Activated B cell treated with CpG ODN at 0.5 μM for 24 hours (primary cell): ENCODE measurements at places on chromosomes 4 and X. TPM values are rescaled to one million over a fixed set of nuclear protein-coding genes. Genes with fewer than 3 reads are reported as not detected.

- DNase-seq = peak; percentile 22
Measured at GRCh38 chr4:48963042-48963679, 22.9 kb upstream of the CWH43 start.

Gene USP17L27
- total RNA-seq = not detected in 2 replicates

GRCh38 chr4:183924362-183925044 is 19.4 kb downstream of the STOX2 start:
- no peak for DNase-seq

Gene SEC31A
- 154 and 172 TPM in 2 replicates for total RNA-seq

Gene EXOC1
- total RNA-seq = 28.7 and 34.8 TPM in 2 replicates

- no peak for DNase-seq
Measured at GRCh38 chr4:174422893-174423256, 99.4 kb downstream of the HPGD start.

GRCh38 chrX:17529151-17529745 is 154.2 kb downstream of the NHS start:
- DNase-seq = no peak

DNA sequence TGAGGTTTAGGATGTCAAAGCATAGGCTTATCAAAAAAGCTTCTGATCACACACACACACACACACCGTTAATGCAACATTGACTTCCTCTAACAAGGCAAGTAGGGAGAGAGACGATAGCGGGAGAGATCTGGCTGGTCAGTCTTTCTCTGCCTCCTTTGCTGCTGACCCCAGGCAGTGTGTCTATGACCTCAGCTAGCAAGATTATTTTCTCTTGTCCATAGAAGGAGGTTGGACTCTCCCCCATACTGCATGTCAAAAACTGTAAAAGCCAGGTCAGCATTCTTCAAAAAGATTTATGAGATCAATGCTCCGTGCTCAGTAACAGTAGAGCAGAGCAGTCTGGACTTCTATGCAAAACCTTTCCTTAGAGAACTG is 63.5 kb upstream of the PGM2 start:
- no peak for DNase-seq
